ENCODE measurements at places on chromosomes 3 and 15. TPM values are rescaled to one million over a fixed set of nuclear protein-coding genes. Genes with fewer than 3 reads are reported as not detected.

The MESP2 gene
- 0.62 TPM for total RNA-seq

The GNB4 gene
- 16.5 TPM for total RNA-seq

The CHST14 gene
- 18.3 TPM for total RNA-seq

The MME gene
- total RNA-seq, result not detected

The C2CD4A gene
- total RNA-seq, result 0.02 TPM

The HAPLN3 gene
- 40.0 TPM for total RNA-seq

Data from A549 treated with DMSO at 1 μM for 4 hours (cell line).